ENCODE measurements at places on chromosomes 7 and 10.

GRCh38 chr10:120392671-120393079, 64.4 kb upstream of the PLPP4 start:
- DNase-seq, result no peak

GRCh38 chr7:8387551-8388256, 45.7 kb upstream of the NXPH1 start:
- no peak for DNase-seq

- no peak for DNase-seq
Measured at GRCh38 chr7:136403591-136403990, 426.4 kb upstream of the MTPN start.

DNA sequence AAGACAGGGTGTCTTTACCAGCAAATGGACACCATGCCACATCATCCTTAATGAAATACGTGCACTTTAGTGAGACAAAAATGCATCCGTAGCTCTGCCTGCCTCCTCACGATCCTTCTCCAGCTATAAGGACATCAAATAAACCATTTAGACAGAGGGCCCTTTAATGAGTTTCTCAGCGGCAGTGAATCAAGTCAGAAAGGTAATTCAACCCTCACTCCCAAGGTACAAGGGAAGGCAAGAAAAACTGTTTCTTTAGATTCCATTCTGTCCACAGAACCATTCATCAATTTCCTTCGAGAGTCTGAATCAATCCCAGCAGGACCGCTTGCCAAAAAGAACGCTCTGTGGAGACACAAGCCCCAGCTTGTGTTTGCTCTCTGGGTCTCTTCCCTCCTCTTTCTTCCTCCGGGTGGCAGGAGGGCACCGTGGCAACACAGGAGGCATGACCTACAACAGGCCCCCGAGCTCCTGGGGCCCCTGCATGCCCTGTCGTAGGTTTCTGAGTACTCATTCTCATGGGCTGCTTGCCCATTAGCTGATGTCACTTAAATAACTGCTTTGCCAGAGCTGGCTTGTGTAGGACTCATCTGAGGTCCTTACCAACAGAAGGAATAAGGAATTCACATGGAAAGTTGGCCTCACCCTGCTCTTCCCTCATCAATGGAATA, 297.8 kb upstream of the PRKCQ start:
- DNase-seq, result peak; percentile 70

DNA sequence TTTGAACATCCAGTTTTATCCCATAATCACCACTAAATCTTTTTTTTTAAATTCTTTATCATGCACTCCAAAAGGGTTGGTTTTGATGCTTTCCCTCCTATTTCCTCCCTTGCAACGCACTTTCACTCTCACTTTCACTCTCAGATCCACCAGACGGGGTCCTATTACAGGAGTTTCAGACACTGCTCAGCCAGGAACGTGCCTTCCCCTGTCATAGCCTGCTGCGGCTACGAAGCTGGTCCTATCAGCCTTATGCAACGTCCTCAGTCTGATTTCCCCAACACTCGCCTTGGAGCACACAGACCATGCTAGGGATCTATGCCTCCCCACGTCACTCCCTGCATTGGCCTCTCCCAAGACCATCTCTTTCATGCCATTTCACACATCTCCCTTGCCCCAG, 23.4 kb downstream of the ZPBP start:
- DNase-seq, result no peak

GRCh38 chr7:77910124-77910523, 111.6 kb downstream of the PHTF2 start:
- no peak for DNase-seq

DNA sequence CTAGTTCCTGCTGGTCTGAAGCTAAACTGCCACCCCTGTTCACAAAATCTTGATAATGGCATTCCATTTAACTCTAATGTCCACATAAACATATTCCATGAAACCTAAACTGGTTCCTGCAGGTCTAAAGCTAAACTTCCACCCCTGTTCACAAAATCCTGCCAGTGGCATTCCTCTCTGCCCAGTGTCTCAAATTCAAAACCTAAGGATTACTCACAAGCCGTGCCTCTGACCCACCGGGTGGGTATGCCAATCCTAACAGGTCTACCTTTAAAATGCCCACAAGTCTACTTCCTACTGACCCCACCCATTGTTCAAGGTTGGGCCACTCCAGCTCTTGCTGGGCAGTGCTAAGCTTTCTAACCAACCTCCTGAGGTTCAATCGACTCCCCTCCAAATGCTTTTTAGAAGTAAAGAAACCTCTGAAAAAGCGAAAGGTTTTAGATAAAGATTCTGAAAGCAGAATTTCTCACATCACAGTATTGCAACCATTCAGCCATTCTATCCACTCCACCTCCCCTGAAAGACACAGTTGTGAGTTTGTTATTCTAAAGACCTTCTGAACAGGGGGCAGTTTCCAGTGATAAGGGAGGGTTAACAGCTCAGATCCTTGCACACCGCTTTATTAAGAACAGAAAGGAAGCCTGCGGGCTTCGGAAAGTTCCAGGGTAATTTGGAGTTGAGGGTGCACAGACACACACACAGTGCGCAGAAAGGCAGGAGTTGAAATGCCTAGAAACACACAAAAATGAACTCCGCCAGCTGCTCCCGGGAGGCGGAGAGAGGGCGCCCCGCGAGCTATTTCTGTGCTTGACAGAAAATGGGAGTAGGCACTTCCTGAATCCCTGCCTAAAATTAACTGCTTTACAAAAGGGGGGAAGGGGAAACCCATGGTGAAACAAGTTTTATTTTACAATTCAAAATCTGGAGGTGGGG, 87.7 kb downstream of the TNS3 start:
- peak; percentile 64 for DNase-seq

DNA sequence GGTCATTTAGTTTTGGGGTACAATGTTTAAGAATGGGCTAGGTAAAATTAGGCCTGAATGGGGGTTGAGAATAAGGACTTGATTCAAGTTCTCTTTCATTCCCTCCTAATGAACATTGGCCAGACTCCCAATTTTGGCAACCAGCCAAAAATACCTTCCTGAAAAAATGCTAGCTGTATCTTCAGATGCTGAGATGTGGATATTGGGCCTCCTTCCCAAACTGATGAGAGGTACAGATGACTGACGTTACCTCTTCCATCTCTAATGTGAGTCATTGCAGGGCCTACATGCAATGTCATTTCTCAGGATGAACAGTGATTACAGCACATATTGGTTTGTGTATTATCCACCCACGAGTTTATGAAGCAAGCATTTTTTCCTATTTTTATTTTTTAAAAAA, 151.6 kb downstream of the SND1 start:
- no peak for DNase-seq

DNA sequence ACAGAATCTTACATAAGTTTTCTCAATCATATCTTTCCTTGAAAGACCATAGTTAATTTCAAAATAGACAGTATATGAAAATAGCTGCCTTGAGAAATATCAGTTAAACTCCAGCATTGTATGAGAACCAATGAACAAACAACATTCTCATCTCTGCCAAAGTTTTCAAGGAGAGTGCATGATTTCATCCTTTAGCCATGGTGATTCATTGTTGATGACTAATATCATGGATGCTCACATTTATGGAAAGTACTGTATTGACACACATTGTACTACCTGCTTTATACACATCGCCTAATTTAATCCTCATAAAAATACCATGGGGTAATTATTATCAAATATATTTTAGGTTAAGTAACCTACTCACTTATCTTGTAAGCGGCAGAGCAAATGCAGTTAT, 250.3 kb downstream of the CNTNAP2 start:
- DNase-seq, result no peak

- DNase-seq, result no peak
Measured at GRCh38 chr10:103231047-103231551, 14.6 kb upstream of the RPEL1 start.

GRCh38 chr7:50310956-50311355, 6.4 kb downstream of the IKZF1 start:
- no peak for DNase-seq

DNA sequence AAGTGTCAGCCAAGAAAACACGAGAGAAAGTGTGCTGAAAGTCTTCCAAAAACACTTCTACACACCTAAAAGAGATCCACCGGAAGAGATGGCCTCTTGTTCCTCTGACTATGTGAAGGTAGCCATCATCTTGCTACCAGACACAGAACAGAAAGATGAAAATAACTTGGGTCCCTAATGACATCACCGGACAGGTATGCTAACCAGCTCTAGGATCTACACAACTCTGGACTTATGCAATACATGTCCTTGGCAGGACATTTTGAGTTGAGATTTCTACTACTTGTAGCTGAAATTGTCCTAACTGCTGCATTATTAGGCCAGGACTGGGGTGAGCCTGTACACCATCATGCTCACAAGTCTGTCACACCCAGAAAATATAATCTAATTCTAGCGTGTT, 358.7 kb downstream of the ELMO1 start:
- no peak for DNase-seq

DNA sequence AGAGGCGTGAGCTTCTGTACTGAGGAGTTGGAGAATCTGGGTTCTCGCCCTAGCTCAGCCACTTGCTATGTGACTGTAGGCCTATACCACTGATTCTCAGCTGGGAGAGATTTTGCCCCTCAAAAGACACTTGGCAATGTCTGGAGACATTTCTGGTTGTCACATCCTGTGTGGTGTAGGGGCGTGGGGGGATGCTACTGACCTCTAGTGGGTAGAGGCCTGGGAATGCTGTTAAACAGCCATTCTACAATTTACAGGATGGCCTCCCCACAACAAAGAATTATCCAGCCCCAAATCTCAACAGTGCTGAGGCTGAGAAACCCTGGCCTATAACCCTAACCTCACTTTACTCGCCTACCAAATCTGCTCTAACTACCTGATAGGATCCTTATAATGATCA, 58.8 kb upstream of the GAD2 start:
- DNase-seq, result no peak

GRCh38 chr10:27513451-27514191, 9.5 kb downstream of the RAB18 start:
- no peak for DNase-seq

- no peak for DNase-seq
Measured at GRCh38 chr10:112404617-112405016, 30.7 kb downstream of the ACSL5 start.

DNA sequence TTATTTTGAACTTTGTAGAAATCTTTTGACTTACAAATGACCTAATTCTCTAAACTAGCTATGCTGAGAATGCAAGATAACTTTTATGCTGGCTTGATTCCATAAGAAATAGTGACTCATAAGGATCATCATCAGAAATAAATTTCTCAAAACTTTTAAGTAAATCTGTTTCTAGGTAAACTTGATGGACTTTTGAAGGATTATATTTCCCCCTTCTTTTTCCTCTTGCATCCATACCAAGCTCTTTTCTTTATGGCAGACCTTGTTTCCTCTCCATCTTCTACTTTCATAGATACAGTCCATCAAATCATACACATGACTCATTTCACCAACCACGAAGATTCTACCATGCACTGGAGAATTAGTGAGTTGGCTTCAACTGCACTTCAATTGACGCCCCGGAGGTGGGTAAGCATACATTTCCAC, 336.3 kb downstream of the KCNMA1 start:
- no peak for DNase-seq

DNA sequence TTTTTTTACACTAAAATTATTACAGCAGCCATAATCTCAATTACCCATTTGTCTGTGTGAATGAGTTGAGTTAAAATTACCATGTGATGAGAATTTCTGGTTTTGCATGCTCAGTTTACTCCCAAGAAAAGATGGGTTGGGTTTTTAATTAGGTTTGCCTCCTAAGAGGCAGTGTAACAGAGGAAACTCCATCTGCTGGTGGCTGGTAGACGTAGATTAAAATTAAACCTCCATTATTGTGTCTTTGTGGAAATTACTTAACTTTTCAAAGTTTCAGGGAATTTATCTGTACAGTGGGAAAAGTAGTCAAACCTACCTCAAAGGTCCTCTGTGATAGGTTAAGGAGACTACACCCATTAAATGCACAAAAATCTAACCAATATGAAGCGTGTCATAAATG, 954.2 kb downstream of the PCDH15 start:
- no peak for DNase-seq

- DNase-seq, result no peak
Measured at GRCh38 chr7:137146552-137147337, 196.8 kb downstream of the PTN start.
